ENCODE measurements at places on chromosomes 11 and 22.

GRCh38 chr11:27339941-27340340 lies 23.1 kb downstream of the CCDC34 start:
- DNase-seq: no peak

- DNase-seq: no peak
These were observed 22.0 kb upstream of the IPO7 start for GRCh38 chr11:9362393-9362863.

- no peak for DNase-seq
These were observed 24.4 kb downstream of the TPBGL start for GRCh38 chr11:75264971-75265370.

DNA sequence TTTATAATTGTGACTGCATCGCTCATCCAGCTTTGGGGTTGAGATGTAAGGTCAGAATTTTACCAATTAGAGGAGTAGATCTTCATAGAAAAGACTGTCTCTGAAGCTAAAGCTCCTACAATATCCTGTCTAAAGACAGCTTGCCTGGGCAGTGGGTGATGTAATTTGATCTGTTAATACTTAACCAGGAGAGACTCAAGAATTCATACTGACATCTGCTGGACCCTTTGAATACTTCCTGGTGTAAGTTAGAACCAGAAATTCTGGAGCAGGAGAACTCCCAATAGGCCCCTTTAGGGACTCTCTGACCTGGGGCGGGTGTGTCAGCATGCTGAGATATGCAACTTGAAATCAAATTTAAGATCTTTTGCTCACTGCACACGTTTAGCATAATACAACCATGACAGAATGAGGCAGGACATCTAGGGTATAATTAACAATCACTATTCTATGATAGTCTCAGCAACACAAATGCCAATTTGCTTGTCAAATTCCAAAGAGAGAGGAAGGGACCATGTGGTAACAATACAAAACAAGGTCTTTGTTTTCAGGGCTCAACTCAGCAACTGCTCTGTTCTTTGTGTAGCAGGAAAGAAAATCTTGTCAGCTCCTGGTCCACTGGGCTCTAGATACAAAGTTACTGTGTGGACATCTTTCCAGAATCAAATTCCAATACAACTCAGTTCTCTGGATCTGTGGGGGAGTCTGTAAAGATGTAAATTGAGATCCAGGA lies 143.9 kb downstream of the INSC start:
- DNase-seq: no peak

- DNase-seq: no peak
These were observed 50.2 kb downstream of the XKR3 start for GRCh38 chr22:16774911-16775500.

DNA sequence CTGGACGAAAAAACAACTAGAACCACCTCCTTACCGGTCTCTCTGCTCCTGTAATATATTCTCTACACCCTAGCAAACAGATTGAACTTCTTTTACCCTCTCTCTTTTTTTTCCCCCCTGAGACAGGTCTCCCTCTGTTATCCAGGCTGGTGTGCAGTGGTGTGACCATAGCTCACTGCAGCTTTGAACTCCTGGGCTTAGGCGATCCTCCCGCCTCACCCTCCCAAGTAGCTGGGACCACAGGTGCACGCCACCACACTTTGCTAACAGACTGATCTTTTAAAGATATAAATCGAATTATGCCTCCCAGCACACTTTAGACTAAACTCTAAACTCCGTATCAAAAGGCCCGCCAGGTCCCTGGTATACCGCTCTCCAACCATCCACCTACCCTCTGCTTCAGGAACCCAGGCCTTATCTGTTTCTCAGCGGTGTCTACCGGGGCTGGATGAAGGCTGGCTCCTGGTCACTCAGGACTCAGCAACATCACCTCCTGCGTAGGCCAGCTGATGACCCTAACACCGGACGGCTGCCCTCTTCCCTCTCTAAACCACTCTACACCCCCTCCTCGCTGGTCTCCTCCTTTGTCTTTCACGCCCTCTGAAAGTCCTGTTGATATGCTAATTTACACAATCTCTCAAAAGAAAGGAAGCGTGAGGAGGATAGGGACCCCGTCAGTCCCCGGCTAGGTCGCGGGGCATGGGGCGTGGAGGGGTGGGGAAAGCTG lies 745 bp downstream of the C22orf39 start:
- DNase-seq: no peak

- DNase-seq: no peak
These were observed 59.5 kb downstream of the SMIM38 start for GRCh38 chr11:69215216-69215615.
